Activated CD4-positive, alpha-beta memory T cell treated with anti-CD3 and anti-CD28 coated beads, Interleukin-2, amount 10 ng/mL, durations not matched to agents 7 days and 5 days (primary cell): ENCODE measurements at places on chromosomes 1 and 21.

GRCh38 chr1:223444411-223444810 is 51.2 kb downstream of the CCDC185 start:
- no peak for DNase-seq

DNA sequence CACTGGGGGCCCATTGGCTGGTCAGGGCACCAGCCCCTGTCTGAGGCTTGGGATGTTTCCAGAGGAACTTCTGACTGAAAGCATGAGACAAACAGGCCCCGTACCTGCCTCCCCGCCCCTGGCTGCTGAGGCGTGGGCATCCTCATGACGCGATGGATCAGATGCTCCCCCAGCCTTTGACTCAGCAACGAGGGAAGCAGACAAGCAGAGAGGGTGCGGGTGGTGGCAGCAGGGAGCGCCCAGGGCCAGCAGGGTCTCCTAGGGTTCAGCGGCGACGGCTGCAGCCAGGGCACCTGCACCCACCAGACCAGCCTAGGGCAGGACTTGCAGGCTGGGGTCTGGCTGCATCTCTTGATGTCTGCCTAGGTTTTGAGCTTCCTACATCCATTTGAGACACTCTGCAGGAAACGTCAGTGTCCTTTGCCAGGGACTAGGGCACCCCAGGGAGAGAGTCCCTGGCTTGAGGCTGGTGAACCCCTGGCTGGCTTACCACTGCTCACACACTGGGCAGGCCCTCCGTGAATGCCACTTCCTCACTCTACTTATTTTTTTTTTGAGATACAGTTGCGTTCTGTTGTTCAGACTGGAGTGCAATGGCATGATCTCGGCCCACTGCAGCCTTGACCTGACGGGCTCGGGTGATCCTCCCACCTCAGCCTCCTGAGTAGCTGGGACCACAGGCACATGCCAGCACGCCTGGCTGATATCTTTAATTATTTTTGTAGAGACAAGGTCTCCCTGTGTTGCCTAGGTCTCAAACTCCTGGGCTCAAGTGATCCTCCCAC is 63.3 kb downstream of the DHRS3 start:
- no peak for DNase-seq

GRCh38 chr1:94675373-94675772 is 133.8 kb upstream of the F3 start:
- no peak for DNase-seq

DNA sequence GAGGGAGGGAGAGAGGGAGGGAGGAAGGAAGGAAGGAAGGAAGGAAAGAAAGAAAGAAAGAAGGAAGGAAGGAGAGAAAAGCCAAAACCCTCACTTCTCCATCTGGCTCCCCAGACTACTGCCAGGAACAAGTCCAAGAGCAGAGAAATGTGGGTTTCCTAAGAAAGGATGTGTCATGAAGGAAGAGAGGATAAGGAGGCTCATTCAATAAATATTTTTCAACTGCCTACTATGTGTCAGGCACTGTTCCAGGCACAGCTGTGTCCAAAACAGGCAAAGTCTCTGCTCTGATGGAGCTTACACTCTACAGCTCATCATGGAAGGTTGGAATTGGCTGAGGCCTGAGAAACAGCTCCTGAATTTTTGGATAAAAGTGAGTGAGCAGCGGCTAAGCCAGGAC is 42.6 kb upstream of the ATP2B4 start:
- no peak for DNase-seq

DNA sequence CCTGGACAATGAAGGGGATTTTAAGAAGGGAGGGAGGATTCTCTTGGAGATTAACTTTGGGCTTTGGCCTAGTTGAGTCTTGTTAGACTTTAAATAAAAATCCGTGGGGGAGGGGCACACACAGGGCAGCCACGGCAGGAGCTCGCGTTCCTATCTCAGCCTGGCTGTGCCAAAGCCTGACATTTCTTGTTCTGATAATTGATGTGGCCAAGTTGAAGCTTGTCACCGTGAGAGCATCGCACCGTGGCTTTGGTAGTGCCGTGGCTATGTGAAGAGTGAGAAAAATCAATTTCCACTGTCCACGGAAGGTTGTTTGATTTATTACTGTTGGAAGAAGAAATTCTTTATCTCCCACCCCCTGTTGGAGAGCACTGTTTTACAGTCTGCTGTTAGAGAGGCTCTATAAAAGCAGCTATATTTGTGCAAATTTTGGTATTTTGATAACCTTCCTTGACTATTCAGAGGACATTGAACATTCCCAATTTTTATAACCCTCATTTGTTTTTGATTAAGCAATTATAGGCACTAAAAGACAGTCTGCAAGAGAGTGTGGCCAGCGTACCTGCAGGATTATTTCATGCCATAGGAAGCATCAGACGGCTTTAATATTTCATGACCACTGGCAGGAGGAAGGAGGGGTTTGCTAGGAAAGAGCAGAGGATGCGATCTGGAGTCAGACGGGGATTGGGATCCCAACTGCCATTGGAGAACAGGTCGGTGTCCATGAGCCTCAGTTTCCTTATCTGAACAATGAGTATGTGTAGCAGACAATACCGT is 160.7 kb downstream of the KAZN start:
- DNase-seq: no peak

DNA sequence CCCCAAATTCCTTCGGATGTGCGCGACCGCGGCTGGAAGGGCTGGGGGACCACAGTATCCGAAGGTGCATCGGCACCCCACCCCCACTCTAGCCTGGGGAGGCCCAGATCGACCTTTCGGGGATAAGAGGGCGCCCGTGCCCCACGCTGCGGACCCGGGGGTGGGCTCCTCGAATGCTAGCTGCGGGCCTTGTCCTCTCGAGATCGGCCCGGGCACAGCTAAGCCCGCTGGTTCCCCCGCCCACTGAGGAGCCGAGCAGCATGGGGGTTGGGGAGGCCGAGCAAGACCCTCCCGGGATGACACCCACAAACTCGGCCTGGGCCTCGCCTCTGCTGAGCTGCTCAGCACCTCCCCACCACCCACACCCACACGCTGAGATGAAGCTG is 653 bp upstream of the IFFO2 start:
- peak; percentile 26 for DNase-seq

DNA sequence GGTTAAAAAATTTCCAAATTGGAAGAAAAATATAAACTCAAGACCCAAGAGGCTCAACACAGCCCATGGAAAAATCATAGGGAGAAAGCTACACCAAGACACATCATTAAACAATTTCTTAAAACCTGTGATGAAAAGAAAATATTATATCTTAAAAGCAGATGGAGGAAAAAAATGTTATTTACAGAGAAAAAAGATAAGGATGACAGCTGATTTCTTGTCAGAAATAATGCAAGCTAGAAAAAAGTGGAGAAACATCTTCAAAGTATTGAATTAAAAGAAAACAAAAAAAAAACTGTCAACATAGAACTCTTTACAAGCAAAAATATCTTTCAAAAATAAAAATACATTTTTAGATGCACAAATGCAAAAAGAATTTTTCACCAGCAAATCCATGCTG is 930.5 kb downstream of the ADGRL2 start:
- DNase-seq: no peak

GRCh38 chr1:247429496-247429895 is 13.5 kb downstream of the NLRP3 start:
- DNase-seq: no peak

- peak; percentile 76 for DNase-seq
Observed at GRCh38 chr1:16162163-16162822, 6.4 kb upstream of the EPHA2 start.

GRCh38 chr1:232014941-232015340 is 388.4 kb downstream of the DISC1 start:
- no peak for DNase-seq

GRCh38 chr1:18681423-18681835 is 50.8 kb downstream of the PAX7 start:
- no peak for DNase-seq

DNA sequence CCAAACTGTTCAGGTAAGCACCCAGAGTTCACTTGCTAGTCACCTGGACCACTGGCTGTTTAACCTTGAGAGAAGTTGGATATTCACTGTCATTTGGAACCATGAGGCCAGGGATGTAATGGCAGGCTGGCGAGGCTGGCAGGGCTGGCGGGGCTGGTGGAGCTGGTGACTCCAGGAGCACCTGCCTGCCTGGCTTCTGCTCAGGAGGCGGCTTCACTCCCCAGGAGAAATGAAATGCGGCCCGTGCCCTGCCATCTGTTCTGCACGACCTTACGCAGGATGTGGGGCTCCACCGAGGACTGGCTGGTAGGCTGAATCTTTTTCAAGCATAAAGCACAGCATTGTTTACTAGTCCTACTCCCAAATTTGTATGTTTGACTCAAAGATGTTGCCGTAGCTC is 22.7 kb upstream of the MX1 start:
- no peak for DNase-seq

GRCh38 chr21:28675331-28676041 is 317.2 kb downstream of the LTN1 start:
- no peak for DNase-seq

DNA sequence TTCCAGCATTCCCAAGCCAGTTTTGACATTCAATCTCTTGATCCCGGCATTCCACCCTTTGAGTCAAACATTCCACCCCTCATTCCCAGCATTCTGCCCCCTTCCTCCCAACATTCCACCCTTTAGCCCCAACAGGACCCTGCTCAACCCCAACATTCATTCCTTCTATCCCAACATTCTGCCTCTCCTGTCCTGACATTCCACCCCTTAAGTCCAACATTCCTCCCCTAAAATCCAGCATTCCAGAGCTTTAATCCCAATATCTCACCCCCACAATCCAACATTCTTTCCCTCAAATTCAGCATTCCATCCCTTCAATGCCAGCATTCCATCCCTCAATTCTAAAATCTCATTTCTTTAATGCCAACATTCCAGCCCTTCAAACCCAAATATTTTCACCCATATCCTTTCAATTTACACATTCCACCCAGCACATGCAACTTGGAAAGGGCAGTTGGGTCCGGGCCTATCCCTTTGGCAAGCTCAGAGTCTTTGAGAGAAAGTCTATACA is 22.9 kb downstream of the DDX20 start:
- DNase-seq: no peak

- DNase-seq: no peak
Observed at GRCh38 chr21:45458281-45459170, 53.6 kb downstream of the COL18A1 start.

DNA sequence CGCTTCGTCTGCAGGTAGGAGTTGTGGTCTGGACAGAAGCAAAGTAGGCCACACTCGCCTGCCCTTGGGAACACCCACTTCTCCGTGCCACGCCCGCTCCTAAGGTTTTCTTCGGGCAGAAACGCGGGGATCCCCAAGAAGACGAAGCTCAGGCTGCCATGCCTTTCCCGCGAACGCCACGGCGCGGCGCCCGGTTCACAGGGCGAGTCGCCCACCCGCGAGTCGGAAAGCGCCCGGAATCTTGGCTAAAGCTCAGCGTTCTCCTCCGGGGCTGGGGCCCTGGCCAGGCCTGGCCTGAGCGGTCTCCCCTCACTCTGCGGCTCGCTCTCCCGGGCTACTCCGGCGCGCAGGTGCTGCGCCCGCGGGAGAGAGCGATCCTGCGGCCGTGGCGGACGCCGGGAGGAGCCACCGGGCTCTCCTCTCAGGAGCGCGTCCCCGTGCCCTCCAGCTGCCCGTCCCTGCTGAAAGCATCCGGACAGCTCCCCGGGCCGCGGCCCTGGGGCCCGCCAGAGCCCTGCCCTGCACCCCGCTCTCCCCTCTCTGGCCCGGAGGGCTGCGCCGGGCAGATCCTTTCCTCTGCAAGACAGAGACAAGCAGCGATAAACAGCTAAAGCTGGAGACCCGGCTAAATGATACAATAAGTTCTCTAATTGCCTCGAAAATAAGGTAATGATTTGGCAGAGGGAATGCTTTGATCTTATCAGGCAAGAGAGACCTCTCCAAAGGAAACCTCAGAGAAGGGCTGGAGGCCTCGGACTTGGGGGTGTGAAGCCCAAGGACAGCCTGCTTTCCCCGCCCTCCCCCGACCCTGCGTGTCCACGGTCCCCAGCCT is 6.7 kb upstream of the WNT2B start:
- peak; percentile 58 for DNase-seq

- no peak for DNase-seq
Observed at GRCh38 chr1:24322470-24323177, 3.5 kb downstream of the GRHL3 start.

DNA sequence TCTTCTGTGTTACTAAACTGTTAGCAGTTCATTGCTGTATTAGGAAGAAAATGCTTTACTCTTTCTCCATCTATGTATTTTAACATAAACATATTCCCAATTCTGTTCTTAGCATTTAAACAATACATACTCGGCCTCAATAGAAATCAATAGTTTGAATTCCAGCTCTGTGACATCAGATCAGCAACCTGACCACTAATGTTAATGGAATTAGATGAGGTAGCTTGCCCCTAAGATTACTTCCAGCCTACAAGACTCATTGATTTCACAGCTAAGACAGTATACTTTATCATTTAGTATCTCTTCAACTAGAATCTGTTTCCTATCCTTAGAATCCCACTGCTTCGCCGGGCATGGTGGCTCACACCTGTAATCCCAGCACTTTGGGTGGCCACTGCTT is 38.9 kb downstream of the EPRS1 start:
- DNase-seq: no peak

DNA sequence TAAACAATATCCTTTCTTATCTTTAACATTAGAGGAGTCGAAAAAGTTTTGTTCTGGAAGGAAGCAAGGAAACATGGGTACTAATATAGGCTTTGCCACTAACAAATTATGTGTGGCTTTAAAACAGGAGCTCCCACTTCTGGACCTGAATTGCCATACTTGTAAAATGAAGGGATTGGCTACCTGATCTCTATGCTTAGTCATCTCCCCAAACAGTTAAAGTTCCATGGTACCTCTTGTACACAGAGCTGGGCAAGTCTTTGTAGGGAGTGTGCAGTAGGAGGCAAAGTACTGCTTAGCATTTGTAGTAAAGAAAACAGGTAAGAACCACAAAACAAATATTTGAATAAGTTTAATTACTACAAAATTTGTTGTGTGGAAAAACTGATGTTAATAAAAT is 81.3 kb downstream of the MAST2 start:
- DNase-seq: no peak

DNA sequence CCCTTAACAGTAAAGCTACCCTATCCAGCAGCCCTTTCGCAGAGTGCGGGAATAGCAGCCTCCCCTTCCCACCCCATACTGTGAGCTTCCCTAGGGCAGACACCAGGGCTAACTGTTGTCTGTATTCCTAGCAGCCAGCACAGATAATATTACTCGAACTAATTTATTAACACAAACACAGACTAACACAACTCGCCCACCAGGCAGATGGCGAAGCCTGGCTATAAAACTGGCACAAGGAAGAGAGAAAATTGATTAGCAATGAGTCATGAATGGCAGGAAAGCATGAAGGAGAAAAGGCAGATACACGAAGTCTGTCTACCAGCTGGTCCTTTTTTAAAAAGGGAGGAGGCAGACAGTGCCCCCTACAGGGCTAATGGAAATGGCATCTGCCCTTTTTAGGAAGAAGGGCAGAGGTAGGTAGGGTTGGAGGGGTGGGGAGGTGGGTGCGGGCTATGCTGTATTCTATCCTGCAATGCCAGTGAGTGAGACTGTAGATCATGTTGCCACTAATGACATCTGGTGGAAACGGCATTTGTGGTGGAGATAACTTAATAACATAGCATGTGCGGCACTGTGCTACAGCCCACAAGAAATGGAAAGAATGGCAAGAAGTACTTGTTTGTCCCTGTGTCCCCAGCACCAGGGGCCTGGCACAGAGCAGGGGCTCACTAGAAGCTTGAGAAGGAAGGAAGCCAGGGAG is 30.6 kb upstream of the CTPS1 start:
- DNase-seq: peak; percentile 75
